ENCODE measurements at places on chromosomes 12 and 14. TPM values are rescaled to one million over a fixed set of nuclear protein-coding genes. Genes with fewer than 3 reads are reported as not detected.

DNA sequence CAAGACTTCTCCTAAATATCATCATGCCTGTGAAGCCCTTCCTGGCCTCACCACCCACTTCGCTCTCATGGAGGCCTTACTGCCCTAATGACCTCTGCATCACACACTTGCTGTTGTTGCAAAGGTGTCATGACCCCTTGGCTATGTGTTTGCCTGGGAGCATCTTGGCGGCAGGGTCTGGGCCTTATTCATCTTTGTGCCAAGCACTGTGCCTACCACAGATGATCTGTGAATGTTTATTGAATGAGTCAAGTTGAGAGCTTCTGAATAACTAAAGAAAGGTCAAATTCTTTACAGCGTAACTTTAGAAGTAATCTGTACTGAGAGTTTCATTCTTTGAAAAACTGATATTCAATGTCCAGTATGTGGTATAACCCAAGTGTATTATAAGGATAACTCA, 113.3 kb downstream of the TTC8 start:
- DNase-seq: no peak

FAM90A1 gene
- 1.6 TPM for total RNA-seq

DNA sequence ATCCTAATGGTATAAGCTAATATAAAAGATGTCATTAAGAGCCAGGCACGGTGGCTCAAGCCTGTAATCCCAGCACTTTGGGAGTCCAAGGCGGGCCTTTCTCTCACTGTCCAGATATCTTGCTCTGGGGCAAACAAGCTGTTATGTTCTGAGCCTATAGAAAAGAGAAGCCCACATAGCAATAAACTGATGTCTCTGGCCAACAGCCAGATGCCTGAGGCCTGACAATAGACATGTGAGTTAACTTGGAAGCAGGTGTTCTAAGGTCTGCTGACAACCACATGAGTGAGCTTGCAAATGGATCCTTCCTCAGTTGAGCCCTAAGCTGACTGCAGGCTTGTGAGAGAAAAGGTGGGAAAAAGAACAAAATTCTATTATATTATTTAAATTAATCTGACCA, 25.0 kb downstream of the YAF2 start:
- peak; percentile 53 for DNase-seq

ANO6 gene
- total RNA-seq: 51.4 TPM
